Thymus (tissue), 14 donors: ENCODE measurements at places on chromosomes 1 and 21. TPM values are rescaled to one million over a fixed set of nuclear protein-coding genes. Genes with fewer than 3 reads are reported as not detected.
A peak's percentile ranks its signal among the peaks of the same experiment; 100 is the strongest.

- DNase-seq = no peak
Measured at GRCh38 chr1:10989095-10989494, 23.4 kb upstream of the TARDBP start.

DNA sequence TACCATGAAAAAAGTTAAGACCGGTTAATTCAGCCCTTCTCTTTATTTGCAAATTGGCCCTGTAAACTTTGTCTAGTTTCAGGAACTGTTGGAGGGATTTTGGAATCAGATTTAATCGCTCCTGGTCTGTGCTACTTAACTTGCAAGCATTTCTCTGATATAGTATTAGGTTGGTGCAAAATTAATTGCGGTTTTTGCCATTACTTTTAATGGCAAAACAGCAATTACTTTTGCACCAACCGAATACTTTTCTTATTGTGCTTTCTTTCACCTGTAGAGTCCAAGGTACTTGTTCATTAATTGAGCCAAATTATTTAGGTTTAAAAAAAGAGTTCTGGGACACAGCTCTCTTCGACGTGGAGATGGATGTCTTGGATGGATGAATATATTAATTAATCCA lies 92.8 kb upstream of the HNRNPU start:
- DNase-seq = no peak

CSMD2 gene
- 0.14 TPM for total RNA-seq

DNA sequence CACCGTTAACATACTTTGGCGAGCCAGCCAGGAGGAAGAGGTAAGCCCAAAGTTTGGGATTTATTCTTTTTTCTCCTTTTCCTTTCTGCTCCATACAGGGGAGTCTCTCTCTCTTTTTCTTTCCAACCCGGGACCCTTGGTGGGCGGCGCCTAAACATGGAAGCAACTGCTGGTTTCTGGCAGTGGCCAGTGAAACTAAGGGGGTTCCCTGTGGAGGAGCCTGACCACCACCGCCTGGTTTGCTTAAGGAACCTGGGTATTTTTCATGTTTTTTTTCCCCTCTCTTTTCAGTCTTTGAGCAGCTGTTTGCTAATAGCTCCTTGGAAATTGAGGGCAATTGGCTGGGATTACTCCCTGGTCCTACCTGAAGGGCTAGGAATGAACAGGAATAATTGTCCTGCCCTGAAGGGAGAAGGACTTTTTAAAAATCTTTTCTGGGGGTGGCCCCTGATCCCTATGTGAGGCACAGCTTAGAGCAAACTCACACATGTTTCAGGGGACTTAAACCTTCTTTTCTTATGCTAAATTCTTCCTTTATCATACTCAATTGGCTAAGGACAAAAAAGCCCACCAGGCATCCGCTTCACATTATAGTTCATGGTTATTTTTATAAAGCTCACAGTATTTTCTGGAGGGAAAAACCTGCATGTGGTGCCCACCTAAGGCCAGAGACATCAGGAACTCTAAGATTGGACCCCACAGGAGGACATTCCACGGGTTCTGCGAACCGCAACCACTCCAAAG lies 61.3 kb upstream of the PLD5 start:
- no peak for DNase-seq

DNA sequence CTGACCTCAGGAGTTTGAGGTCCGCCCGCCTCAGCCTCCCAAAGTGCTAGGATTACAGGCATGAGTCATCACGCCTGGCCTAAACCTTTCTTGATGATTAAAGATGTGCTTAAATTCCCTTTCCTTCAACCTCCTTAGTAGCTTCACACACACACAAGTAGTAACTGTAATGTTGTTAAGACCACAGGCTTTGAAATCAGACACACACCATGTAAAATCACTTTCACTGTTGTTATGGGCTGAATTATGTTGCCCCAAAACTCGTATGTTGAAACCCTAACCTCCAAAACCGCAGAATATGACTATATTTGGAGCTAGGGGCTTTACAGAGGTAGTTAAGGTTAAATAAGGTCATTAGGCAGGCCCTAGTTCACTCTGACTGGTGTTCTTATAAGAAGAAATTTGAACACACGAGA lies 180.2 kb downstream of the NR5A2 start:
- no peak for DNase-seq

DNA sequence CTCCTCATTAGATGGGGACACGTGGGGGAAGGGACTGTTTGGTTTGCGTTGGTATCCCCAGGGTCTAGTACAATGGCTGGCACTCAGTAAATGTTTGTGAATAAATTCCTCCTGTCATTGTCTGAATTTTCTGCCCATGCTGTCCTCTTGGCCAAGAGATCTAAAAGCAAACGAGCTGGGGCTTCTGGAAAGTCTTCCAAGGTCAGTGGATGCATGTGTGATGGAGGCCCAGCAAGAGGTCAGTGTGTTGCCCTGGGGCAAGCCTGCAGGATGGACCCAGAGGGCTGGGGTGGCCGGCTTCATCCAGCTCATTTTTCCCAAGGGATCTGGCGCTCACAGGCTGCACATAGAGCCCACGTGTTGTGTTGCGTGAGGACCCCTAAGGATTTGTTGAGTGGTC lies 30.0 kb upstream of the JUN start:
- DNase-seq = no peak

SIK1 gene
- 1.1 TPM for total RNA-seq

GCSAML gene
- total RNA-seq = 0.42 TPM

PM20D1 gene
- total RNA-seq = 0.09 TPM

MATN1 gene
- total RNA-seq = 0.14 TPM

- no peak for DNase-seq
Measured at GRCh38 chr21:34980423-34981115, 68.5 kb downstream of the RUNX1 start.

DNA sequence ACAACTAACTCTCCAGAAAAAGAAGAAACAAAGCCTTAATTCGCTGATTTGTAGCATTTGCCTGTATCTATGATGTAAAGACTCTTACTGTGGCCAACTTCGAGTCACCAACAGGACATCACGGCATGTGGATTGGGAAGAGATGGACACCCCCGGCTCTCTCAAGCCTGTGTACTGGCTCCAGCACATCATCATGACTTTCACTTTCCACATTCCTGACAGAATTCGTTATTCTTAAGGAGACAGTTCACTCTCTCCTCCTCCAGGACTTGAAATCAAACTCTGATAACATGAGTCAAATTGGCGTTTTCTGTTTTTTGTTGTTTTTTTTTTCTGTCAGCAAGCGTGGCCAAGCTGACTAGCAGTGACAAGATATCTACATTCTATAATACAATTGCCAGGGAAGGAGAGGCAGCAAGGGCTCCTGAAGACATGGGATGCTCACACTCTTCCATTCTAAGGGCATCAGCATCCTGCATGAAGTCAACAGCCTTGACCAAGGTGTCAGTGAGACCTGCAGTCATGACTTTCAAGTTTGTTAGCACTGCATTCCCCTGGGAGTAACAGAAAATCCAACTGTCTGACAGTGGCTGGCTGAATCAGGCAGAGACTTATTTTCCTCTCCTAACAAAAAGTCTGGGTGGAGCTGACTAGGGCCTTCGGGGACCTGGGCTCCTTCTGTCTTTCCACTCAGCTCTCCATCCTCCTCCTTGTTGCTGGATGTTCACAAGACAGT lies 13.3 kb upstream of the TRAF3IP3 start:
- no peak for DNase-seq

DIRAS3 gene
- 1.2 TPM for total RNA-seq

DNA sequence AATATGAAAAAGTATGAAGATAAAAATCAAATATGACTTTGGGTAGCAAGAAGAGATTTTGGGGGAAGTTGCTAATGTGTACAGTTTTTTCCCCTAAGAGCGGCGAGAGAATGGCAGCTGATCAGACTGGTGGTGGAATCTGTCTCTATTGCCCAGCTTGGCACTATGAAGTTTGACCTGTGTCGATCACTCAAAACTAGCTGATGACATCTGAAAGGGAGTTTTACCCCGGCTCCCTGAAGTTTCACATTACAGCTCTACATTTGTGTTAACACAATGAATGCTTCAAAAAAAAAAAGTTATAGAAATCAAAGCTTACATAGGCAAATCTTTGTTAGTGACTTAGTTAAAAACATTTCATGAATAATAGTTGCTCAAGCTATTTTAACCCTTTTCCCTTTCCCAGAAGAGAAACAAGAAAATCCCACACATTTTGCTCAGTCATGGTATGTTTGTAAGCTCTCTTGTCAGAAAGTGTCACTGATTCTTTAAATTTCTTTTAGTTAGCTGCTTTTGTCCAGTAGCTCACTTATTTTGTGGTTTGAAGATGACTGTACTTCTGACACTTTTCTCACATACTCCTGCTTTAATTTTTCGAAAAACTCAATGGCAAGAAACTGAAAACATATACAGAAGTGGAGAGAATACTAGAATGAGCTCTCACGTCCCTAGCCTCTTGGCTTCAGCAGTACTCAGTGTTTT lies 41.3 kb downstream of the DYRK1A start:
- DNase-seq = no peak

ZNF683 gene
- 0.57 TPM for total RNA-seq

GRCh38 chr1:11453742-11454491 lies 25.0 kb upstream of the DISP3 start:
- no peak for DNase-seq

- no peak for DNase-seq
Measured at GRCh38 chr1:20546637-20547036, 5.7 kb upstream of the FAM43B start.

DNA sequence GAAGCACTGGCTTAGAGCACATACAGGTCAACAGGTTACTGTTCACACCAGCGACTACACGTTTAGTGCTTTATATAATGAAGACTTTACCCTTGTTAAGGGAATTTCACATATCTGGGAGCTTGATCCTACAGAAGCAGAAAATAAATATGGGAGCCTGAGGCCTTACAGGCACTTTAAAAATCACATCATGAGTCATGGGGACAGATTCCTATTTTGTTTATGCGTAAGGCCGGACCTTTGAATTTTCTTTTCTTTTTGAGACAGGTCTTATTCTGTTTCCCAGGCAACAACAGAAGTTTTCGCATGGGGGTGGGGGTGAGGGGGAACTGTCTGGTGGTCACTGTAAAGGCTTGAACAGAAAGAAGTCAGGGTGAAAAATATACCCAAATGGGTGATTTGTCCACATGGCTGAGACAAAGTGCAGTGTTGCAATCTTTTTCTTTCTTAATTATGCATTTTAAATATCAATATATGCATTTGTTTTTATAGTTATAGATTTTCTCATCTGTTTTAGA lies 276.7 kb downstream of the KCNH1 start:
- DNase-seq = no peak

GRCh38 chr1:84410328-84411095 lies 12.2 kb downstream of the DNASE2B start:
- DNase-seq = no peak

NTRK1 gene
- total RNA-seq = 1.6 TPM

DNA sequence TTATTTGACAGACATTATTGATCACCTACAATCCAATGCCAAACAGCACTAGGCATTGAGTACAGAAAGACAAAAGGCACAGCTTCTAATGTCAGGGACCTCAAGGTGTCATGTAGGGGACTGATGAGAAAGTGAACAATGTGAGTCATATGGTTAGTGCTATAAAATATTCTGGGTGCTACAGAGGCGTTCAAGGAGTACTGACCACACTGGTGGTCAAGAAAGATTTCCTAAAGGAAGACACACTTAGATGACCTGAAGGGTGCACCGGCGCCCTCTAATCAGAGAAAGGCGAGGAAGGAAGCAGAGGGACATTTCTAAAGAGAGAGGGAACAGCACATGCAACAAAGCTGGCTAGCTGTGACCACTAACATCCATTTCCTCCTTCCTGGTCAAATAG lies 64.9 kb upstream of the F3 start:
- DNase-seq = no peak

GRCh38 chr1:51541313-51542050 lies 22.4 kb upstream of the EPS15 start:
- DNase-seq = no peak

- no peak for DNase-seq
Measured at GRCh38 chr1:179322557-179322956, 29.0 kb downstream of the SOAT1 start.

DNA sequence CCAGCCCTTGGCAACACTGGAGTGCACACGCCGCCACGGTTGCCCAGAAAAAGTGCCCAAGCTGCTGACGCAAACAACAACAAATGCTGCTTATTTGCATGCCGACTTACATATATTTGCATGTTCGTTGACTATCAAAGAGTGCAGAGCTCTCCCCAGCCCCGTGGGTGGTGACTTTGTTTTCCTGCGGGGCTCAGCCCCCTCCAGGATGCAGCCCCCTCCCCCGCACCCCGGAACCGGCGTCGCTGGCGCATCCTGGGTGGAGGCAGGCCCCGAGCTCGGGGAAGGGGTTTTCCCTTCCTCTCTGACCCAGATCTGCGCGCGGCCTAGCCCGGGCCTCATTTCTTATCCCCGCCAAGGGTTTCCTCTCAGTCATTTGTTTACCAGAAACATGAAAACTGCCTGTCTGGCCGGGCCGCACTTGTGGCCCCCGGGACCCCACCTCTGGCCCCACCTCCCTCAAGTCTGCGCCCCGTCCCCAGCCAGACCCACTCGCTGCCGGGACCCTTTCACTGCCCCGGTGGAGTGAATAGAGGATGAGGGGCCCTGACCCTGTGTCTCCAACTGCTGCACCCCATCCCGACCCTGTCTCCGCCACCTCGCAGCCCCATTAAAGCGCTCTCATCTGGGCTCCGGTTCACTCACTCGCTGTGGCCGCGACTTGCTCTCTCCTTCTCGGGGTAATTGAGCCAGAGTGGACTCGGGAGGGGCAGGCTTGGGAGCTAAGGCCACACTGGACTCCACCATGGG lies 5.5 kb downstream of the TNFRSF25 start:
- peak; percentile 29 for DNase-seq

TP73 gene
- total RNA-seq = 2.6 TPM

PRAMEF25 gene
- 0.14 TPM for total RNA-seq

ZNF697 gene
- total RNA-seq = 1.3 TPM

GRCh38 chr1:29414086-29414485 lies 177.8 kb downstream of the PTPRU start:
- DNase-seq = no peak

DNA sequence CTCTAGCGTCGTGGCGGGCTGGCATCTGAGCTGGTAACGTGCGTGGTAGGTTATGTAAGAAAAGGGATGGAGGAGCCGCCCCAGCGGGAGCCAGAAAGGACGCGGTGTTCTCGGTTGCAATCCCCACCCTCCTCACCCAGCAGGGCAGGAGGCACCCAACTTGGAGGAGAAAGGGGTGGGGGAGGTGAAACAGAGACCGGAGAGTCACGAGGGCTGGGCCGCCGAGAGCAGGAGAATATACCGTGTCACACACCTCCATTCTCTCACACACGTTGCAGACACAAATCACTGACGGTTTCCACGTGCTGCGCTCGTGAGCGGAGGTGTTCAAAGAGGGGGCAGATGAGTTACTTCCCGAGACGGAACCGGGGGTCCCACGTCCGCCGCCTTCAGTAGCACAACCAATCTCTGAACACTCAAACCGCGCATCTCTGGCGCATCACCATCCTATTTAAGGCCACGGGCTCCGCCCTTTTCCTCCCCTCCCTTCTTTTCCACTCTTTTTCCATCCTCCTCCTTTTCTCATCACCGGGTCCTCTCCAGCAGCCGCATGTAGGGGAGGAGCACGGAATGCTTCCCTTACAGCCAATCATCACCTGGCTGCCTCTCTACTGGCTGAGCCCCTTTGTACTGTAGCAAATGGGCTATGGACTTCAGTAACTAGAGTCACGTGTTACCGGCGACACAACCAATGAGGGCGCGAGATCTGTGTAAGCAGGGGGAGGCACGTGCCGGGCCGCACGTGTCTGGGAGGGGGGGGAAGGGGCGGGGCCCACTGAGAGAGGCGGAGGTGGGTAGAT lies at the start of gene CIART:
Gene CIART, plus strand, starts transcription at position 797 of the 800 bp plus-strand sequence. CDS start 714 bp downstream, outside the sequence.
- DNase-seq = peak; percentile 55

GRCh38 chr1:41532206-41532975 lies 47.9 kb upstream of the EDN2 start:
- no peak for DNase-seq
